Natural killer cell (primary cell): ENCODE measurements at places on chromosomes 4 and X. TPM values are rescaled to one million over a fixed set of nuclear protein-coding genes. Genes with fewer than 3 reads are reported as not detected.

Gene MAGEA8
- not detected for total RNA-seq

DNA sequence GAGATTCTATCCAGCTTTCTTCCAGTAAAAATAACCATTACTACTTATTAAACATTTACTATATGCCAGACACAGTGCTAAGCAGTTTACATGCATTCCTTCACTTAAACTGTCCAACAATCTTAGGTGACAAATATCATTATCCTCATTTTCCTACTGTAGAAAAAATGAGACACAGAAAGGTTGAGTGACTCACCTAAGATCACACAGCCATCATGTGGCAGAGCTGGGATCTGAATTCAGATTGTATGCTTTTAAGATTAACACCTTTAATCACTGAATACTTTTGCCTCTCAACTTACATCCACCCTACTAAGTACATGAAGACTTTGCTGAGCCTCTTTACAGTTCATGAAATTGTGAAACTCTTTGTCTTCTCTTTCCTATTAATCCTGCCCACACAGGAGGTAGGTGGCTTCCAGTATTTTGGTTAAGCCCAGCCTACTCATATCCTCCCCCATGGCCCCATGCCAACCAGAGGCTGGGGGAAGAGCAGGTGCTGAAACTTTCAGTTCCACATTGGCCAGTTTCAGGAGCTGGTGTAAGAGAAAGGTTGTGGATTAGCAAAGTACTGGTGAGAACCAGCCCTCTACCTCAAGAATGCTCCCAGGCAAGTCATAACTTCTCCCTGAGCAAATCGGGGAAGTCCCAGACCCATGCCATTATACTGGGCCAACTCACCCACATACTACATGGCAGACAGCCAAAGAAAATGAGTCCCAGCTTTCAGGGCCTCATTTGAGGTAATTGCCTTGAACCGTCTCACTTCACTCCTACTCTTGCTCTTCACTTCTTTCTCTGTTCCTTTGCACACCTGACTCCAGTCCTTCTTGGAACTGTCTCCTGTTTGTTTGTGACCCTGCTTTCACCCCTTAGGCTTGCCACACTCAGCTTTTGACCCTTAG is 211.1 kb downstream of the GUCY2F start:
- DNase-seq = no peak

Gene CDS1
- total RNA-seq = 0.14 TPM

- DNase-seq = no peak
Observed at GRCh38 chrX:24493740-24494581, 28.9 kb downstream of the PDK3 start.

DNA sequence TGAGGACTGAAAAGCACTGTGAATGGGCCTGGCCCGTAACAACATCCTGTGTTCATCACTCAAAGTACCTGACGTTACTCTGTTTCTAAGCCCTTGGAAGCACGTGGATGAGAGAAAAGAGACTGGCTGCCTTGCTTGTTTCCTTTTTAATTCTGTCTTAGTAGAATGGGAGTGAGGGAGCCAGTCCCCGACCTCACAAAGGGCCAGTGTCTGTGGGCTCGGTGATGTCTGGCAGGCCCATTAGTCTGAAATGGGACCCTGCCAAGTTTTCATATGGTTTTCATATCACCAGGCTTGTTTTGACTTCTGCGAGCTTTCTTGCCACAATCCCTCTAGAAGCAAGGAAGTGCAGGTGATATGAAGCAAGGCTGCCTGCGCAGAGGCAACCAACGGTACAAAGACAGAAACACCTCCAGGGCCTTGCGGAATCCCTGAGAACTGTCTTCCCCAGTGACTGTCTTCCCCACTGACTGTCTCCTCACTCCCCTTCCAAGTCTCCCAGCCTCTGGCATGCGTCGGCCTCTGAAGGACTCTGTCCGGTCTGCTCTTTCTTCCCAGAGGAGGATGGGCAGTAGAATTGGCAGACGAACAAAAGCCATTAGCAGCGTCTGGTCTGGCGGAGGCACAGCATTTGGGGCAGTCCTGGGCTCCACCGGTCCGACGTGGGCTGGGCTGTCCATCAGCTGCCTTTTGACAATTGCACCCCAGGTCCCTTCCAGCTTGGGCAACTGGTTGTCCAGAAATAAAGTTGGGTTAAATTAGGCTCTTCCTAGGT is 20.2 kb upstream of the RASL11B start:
- no peak for DNase-seq

DNA sequence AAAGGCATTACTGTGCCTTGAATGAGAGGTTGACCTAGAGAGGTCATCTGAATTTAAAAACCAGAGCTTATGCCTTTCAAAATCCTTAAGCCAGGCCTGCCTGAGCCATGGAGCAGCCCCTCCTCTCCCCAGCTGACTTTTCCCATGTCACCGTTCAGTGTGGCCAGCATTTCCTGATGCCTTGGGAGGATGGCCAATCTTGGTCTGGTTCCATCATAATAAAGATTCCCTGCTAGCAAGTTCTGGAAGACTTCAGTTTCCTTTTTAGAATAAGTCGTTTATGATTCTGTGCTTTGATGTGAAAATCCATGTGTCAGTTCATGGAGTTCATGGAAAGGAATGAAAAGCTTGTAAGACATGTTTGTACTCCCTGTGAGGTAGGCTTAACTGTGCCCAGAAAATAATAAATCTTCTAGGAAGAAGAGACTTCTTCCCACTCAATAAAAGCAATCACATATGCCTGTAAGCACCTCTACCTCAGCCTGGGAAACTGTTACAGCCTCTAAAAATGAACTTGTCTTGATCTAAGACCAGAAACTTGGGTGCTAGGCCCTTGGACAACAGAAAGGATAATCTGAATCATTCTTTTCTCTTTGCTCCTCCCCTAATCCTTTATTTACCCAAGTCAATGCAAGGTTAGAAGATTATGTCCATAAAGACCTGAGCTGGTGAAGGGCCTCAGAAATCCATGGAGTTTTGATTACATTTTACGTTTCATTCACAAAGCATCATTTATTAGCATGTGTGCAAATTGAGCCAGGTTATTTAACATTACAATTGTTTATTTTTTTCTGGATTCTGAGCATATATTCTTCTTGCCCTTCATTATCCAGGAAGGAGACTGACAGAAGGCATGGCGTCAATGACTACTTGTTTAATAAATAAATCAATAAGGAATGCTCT is 84.0 kb upstream of the TBC1D9 start:
- DNase-seq = no peak

- no peak for DNase-seq
Observed at GRCh38 chr4:2292646-2293108, 30.8 kb upstream of the MXD4 start.

Gene BDH2
- 16.6 TPM for total RNA-seq

Gene NAP1L2
- 5.4 TPM for total RNA-seq

- no peak for DNase-seq
Observed at GRCh38 chrX:153861733-153862310, 24.2 kb downstream of the L1CAM start.

Gene SLC16A2
- not detected for total RNA-seq

DNA sequence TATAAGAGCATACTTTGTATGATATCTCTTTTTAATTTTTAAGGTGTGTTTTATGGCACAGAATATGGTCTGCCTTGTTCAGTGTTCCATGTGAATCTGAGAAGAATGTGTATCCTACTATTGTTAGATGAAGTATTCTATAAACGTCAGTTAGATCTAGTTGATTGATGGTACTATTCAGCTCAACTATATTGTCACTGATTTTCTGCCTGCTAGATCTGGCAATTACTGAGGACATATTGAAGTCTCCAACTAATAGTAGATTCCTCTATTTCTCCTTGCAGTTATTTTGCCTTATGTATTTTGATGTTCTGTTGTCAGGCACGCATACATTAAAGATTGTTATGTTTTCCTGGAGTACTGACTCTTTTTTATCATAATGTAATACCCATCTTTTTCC is 39.8 kb downstream of the AWAT2 start:
- no peak for DNase-seq
